ENCODE measurements at places on chromosomes 2 and 18.
A peak's percentile ranks its signal among the peaks of the same experiment; 100 is the strongest.

DNA sequence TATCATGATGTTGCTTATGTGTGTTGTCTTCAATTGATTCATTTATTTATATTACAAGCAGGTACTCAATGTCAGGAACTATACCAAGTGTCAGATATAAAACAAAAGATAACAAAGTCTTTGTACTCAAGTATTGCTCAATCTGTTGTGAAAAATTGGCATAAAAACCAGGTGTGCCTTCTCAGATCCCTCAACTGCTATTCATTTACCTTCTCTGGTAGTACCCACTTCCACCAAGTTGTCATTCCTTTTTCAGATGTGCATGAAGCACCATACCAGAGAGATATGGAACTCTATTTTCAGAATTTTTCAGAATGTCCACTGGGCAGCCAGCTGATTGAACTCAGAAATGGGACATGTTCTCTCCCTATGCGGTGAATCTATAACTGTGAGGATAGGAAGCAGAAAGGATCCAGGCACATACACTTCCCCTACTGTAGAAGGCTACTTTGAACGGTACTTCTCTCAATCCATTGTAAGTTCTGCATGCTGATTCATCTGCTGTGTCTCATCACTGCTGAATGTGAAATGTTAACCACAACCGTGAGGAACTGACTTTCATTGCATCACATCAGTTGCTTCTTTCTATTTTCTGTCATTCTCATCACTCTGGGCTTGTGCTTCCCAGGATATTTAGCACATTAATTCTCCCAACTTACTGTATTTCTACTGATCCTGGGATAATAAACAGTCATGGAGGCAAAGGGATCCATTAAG lies 1621.3 kb downstream of the SUCLG1 start:
- peak; percentile 87 for DNase-seq

- no peak for DNase-seq
These were observed 71.1 kb downstream of the MTA3 start for GRCh38 chr2:42639340-42640077.

DNA sequence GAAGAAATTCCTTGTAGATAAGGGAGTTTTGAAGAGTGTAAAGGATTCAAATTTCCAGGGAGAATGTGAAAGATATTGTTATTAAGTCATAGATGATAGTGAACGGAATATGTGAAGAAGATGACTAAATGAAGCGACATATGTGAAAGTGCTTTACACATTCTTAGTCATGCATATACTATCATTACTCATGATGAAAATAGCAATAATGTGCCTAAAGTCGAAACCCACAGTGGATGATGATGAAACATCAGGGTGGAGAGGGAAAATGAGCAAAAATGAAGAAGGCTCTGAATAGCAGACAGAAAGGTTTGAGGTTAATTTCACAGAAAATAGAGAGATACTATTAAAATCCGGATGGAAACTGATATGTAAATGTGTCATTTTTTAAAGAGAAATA lies 1237.1 kb downstream of the LRP1B start:
- peak; percentile 94 for DNase-seq

DNA sequence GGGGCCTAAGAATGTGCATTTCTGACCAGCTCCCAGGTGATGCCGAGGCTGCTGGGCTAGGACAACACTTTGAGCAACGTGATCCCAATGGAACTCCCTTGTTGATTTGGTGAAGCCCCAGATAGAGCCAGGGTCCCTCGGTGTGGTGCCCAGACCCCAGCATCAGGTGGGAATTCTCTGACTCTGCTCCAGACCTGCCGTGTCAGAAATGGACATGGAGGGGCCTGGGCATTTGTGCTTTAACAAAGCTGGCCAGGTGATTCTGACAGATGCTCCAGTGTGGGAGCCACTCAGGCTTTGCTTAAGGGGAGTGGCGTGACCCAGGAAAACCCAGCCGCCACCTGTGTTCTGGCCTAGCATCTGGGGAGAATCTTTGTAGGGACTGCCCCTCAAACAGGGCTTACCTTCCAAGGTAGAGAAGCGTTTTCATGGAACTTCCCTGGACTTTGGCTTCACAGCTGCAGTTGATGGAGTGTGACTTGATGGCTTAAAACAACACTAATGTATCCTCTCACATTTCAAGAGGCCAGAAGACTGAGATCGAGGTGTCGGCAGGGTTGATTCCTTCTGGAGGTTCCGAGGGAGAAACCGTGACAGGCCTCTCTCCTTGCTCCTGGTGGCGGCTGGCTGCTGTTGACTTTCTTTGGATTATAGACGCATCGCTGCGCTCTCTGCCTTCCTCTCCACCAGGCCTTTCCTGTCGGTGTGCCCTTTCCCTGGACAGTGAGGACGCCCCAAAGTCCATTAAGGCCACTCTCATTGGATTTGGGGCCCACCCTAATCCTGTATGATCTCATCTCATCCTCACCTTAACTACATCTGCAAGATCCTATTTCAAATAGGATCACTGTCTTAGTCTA lies 57.0 kb upstream of the HDAC4 start:
- DNase-seq: no peak

DNA sequence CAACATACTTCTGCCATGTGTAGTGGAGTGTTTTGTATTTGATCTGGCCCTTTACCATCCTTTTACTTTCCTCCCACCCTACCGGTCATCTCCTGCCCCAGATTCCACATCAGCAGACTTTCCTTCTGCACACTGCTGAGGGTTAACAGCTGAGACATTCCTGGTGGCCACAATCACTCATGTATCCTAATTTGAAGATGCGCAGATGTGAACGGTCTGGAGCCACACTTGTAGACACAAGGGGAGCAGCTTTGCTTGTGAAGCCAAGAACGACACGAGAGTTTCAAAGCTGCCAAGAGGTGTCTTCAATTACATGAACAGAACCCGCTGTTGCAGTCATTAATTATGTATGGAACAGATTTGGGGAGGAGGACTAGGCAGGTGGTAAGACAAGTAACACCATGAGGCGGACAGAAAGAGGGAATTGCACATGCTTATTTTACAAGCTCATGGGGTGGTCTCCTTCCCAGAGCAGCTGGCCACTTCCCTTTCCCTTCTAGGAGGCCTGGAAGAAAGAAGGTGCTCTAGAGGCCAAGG lies 260.7 kb upstream of the KLHL29 start:
- no peak for DNase-seq

- no peak for DNase-seq
These were observed 141.1 kb downstream of the EN1 start for GRCh38 chr2:118706371-118706770.

GRCh38 chr2:163175294-163175693 lies 336.7 kb upstream of the KCNH7 start:
- DNase-seq: no peak

- peak; percentile 38 for DNase-seq
These were observed 459.5 kb downstream of the DLGAP1 start for GRCh38 chr18:3995476-3996102.

- peak; percentile 17 for DNase-seq
These were observed 54.5 kb downstream of the EVA1A start for GRCh38 chr2:75506101-75506697.

DNA sequence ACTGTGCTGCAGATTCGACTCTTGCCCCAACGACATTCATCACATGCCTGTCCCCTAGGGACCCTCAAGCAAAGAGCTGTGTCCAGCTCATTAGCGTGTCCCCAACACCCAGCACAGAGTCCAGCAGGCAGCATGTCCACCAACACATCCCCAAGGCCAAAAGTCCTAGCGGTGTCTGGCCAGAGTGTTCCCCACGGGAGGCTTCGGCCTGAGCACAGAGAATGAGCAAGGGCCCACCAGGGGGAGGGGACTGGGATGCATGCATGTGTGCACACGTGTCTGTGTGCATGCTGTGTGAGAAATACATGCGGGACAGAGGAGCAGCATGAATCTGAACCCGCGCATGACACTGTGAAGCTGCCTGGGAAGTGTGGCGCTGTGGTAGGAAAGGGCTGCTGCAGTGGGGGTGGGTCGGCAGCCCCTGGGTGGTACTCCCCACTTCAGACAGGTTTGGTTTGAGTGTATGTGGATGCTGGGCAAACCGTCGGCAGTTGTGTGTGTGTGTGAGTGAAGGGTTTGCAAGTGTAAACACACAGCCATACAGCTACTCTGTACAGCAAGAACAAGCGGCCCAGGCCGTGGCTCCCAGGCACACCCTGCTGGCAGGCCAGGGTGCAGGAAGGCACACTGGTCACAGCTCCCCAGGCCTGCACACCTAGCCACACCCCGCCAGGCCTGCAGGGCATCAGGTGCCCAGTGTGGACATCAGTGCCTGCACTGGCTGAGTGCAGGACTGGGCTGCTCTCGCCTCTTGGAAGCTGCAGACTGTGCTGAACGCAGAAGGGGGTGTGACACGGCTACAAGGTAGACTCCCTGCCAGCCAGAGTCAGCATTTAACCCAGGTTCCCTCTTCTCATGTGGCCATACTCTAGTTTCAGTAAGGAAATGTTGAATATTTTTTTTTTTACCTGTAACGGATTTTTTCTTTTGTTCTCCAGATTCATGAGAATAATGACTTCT lies 19.5 kb upstream of the HES6 start:
- no peak for DNase-seq
